ENCODE measurements at places on chromosomes 6 and 20.
A peak's percentile ranks its signal among the peaks of the same experiment; 100 is the strongest.

DNA sequence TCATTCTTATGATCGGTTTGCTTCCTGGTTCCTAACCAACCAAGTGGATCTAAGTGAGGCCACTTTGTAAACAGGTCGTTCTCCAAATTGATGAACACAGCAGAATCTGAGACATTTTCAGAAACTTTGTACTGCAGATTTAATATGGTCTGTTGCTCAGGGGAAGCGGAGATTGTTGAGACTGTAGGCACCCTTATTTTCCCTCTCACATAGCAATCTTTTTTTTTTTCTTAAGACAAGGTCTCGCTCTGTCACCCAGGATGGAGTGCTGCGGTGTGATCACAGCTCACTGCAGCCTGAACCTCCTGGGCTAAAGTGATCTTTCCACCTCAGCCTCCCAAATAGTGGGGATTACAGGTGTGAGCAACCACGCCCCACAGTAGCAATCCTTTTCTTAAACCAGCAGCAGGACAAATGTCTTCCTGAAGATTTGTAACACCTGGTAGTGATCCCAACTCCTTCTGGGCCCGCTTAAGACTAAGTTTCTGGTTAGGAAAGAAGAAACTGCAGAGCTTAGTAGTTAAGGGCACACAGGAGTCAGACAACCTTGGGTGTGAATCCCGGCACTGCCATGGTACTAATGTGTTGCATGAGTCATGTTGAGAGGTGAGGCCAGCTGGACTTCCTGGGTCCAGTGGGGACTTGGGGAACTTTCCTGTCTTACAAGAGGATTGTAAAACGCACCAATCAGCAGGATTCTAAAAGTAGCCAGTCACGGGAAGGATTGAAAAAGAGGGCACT lies 48.4 kb upstream of the EZR start:
- DNase-seq: no peak

GRCh38 chr6:5285526-5285925 lies 24.2 kb downstream of the FARS2 start:
- DNase-seq: no peak

GRCh38 chr20:5719861-5720403 lies 30.3 kb upstream of the SHLD1 start:
- peak; percentile 28 for DNase-seq

GRCh38 chr6:68958327-68958726 lies 323.2 kb downstream of the ADGRB3 start:
- DNase-seq: no peak

DNA sequence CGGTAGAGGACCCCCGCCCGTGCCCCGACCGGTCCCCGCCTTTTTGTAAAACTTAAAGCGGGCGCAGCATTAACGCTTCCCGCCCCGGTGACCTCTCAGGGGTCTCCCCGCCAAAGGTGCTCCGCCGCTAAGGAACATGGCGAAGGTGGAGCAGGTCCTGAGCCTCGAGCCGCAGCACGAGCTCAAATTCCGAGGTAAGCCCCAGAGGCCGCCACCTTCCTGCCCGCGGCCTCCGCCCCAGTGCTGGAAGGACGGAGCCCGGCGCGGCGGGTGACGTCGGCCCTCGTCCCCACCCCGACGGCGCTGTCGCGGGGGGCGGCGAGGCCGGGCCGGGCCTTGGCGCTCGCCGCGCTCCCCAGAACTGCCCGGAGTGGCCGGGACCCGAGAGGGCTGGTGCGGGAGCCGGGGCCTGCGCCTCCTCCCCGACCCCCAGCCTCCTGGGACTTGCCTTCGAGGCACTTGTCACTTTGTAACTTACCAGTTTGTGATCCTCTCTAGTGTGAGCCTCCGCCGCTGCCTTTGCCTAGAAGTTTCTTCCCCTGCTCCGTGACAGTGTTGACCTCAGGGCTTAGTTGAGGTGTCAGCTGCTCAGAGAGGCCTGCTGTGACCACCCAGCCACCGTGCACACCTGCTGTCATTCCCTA lies 417 bp downstream of the VAPB start:
- DNase-seq: no peak

GRCh38 chr6:40810171-40810570 lies 223.0 kb upstream of the LRFN2 start:
- no peak for DNase-seq

DNA sequence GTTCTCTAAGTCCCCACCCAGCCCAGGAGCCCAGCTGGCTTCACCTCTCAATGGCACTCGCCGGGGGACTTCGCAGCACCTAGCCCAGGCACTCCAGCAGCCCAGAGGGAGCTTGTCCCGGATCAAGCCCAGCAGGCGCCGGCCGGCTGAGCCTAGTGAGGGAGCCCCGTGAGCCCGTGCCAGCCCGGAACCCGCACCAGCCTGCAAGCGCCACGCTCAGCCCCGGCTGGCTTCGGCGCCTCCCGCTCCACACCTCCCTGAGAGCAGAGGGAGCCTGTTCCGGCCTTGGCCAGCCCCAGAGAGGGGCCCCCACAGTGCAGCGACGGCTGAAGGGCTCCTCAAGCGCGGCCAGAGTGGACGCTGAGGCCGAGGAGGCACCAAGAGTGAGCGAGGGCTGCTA lies 27.1 kb upstream of the PPP1R14C start:
- no peak for DNase-seq

GRCh38 chr20:8394308-8394945 lies 262.4 kb downstream of the PLCB1 start:
- DNase-seq: no peak

- DNase-seq: no peak
Measured at GRCh38 chr20:13857961-13858360, 73.1 kb downstream of the NDUFAF5 start.

GRCh38 chr6:43090559-43090956 lies 14.4 kb downstream of the PTK7 start:
- DNase-seq: no peak

- DNase-seq: no peak
Measured at GRCh38 chr6:12279322-12280091, 10.7 kb upstream of the EDN1 start.

DNA sequence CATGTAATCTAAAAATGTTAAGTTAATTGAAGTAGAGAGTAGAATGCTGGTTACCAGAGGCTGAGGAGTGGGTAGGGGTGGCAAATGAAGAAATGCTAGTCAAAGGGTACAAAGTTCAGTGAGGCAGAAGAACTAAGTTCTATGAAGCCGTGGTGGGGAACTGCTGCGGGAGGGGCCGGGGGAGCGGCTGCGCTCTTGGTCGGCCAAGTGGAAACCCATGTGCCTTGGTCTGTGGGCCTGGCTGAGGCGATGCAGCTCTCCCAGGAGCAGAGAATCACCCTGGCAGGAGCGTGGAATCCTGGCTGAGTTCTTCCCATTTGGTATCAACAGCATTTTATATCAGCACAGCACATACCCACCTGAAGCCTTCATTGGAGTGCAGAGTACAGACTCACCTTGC lies 22.3 kb downstream of the TTLL2 start:
- no peak for DNase-seq

GRCh38 chr20:43916073-43916880 lies 1.6 kb downstream of the TOX2 start:
- no peak for DNase-seq

- DNase-seq: no peak
Measured at GRCh38 chr20:63501818-63502670, 3.2 kb upstream of the EEF1A2 start.

DNA sequence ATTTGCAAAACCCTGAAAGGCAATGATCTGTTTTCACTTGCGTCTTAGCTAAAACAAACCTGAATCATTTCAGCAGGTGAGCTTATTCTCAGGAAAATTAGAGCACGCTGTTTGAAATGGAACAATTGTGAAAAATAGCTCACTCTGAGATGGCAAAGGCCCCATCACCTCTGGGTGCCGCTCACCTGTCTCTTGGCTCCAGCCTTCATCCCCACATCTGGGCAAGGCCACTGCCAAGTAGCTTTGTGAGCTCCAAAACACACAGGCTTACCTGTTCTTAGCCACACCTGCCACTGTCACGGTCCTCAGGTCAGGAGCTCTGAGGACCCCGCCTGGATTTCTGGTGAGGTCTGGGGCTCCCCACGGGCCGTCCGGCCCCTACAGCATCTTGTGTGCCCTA lies 66.7 kb downstream of the SMOC2 start:
- no peak for DNase-seq

DNA sequence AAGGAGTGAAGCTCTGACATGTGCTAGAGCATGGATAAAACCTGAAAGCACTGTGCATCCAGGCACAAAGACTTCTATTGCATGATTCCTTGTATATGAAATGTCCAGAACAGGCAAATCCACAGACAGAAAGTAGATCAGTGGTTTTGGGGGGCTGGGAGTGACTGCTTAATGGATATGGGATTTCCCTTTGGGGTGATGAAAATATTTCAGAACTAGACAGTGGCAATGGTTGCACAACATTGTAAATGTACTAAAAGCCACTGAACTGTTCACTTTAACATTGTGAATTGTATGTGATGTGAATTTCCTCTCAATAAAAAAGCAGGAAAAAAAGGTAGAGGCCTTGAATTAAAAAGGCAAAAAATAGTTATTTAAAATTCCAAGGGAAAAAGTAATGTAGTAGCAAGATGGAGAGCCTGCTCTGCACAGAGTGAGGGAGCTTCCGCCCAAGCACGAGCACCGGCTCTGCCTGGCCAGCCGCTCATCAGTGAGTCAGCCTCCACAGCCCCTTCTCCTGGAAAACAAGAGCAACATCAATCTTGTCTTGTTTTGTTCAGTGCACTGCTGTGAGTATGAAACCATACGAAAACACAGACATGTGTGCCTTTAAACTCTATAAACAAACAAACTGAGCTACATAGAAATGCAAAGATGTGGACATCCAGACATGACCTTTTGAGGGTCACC lies 74.6 kb upstream of the THBS2 start:
- no peak for DNase-seq

DNA sequence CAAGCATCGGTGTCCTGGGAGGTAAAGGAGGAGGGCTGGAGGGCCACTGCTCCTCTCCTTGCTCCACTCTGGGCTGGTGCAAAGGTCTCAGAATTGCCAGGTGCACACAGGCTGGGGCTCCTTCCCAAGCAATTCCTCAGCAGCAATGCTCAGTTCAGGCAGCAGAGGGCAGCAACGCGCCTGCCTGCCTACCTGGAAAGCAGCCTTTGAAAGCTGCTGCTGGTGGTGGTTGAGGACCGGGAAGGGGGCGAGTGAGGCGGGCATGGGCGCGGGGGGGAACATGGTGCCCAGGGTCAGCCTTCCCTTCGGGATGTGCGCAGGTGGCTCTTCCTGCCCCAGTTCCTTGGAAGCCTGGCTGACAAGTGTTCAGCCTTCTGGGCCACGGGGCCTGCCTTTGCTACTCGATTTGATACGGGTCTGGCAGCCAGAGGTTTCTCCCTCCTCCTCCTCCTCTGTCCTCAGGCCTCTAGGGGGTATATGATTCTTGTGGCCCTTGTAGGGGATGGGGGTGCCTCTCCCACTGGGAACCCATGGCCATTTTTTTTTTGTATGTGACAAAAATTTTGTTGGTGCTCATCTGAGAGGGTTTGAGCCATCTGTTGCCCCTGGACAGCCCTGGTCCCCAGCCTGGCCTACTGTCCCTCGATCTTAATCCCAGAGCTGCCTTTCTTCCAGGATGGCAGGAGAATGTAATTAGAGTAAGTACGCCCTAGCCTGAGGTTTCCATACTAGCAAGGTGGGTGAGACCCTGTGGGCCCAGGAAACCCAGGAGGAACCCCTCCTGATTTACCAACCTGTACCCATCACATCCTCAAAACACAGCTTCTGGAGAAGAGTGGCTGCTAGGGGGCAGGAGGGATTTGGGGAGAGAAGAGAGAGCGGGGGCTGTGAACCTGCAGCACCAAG lies 20.1 kb downstream of the MRPS18A start:
- DNase-seq: peak; percentile 77

DNA sequence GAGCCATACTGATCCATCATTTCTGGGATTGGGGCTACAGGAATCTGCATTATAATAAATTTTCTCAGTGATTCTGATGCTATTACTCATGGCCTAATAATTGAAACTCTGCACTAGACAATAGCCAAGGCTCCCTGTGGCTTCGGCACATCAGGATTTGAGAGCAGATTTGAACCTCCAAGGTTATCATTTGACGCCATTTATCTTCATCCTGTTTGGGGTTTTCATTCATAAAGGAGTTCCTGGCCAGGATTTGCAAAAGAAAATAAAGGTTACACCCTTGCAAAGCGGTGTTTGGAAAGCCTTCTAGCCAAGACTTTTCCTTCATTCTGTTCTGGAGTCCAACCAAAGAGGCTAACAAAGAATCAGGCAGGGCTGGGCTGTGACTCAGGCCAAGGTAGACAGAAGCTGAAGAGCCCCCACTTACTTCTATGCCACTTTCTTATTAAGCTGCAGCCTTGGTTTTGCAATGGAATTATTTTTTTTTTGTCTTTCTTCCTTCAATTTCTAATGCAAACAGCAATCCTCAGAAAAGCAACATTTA lies 330.1 kb downstream of the DHX35 start:
- no peak for DNase-seq

GRCh38 chr6:453152-453551 lies 61.6 kb downstream of the IRF4 start:
- DNase-seq: no peak

Measured in activated CD8-positive, alpha-beta memory T cell treated with anti-CD3 and anti-CD28 coated beads, Interleukin-2, amount 50 U/mL, for 4 hours (primary cell).